ENCODE measurements at places on chromosomes 1 and 21.

DNA sequence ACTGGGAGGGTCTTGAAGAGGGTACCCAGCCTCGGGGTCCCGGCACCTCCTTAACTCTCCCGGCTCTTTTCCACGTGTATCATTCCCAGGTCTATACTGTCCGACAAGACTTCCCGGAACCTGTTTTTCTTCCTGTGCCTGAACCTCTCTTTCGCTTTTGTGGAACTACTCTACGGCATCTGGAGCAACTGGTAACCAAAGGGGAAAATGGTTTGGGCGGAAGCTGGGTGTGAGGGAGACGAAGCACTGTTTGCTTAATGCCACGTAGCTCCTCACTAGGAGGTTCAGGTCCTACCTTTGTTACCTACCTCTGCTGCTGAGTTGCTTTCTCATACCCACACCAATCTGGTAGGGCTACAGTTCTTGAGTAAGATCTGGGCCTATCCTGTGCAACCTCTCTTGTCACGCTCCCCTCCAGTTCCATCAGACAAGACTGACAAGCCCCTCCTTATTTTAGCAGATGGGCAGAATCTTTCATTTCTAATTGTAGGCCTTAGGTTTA is 642 bp downstream of the SLC30A7 start:
- no peak for DNase-seq

GRCh38 chr1:8112611-8113261 is 86.6 kb upstream of the ERRFI1 start:
- no peak for DNase-seq

GRCh38 chr1:156167536-156167935 is 14.2 kb downstream of the SEMA4A start:
- DNase-seq = no peak

GRCh38 chr1:28280501-28280900 is 21.2 kb downstream of the SESN2 start:
- DNase-seq = no peak

DNA sequence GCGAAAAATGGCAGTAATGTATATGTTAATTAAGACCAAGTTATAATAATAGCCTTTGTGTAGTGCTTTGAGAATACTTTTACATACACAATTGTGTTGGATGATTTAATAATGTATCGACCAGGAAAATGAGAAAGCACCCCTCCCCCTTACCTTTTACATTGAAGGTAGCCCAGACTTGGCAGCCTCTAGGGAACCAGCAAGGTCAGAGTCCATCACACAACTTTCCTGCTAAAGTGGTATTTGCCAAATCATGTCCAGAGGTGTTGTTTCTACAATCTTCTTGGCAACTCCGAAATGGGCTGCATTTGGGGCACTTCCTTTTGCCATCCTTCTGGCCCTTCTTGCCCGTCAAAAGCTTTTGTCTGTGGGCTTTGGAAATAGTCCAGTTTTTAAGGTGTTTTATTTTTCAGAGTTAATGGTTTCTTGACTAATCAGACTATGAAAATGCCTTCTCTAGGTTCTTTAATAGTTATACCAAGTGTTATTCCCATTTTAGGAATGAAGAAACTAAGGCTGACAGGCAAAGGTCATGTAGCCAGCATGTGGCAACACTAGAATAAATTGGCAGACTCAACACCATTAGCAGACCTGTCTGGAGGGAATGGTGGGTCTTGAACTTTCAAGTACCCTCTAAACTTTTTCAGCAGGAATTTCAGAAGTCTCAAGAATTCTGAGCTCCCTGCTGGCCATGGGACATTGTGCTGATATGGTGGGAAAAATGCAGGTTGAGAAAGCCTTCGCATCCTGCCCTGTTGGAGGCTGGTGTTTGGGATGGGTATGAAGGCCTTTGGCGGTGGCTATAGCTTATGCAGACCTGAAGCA is 6.8 kb downstream of the ATP1A1 start:
- no peak for DNase-seq

DNA sequence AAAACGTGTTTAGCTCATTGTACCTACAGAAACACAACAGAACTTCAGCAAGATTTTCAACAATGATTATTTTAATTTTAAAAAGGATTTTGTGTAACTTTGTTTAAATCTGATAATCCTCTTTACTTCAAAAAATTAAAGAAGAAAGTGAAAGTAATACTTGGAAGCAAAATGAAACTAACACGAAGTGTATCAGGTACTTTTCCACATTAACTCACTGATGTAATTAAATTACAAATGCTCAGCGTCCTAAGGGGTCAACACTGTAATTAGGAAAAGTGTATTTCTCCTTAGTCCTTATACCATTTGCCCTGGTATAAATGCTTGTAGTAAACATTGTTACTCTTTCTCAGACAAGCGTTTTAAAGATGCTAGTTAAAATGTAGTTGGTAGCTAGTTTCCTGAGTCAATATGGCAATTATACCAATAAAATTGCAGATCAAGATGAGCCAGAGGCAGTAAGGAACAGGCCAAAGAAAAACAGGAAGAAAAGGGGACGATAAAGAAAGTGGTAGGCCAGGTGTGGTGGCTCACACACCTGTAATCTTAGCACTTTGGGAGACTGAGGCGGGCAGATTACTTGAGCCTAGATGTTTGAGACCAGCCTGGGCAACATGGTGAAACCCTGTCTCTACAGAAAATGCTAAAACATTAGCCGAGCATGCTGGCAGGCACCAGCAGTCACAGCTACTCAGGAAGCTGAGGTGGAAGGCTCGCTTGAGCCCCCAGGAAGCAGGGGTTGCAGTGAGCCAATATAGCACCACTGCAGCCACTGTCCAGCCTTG is 553.0 kb downstream of the SMYD3 start:
- DNase-seq = no peak

Measured in NCI-H187 (cell line).